ENCODE measurements at places on chromosomes 1 and 21.

DNA sequence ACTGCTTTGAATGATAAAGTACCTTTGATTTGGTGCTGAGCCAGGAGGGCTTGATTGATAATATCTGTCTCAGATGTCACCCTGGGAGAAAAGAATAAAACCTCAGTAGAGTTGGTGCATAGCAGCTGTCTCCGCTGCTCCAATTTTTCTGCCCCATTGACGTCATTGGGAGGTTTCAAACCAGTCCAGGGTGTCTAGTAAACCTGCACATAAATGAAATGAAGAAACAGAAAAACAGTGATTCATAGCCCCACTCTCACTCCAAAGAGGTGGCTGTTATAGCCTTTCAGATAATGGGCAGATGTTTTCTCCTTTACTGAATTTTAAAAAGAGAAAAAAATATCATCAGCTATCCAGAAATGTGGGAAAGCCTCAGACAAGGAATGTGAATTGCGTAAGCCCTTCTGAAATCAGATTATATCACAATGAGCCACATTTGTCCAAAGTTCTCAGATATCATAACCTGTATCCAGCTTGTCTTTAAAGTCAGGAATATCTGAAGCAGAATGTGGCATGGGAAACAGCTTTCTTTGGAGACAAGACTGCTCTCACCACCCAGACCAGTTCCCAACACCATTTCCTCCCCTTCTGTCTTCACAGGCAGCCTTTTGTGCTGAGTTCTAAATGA lies 351.3 kb upstream of the SGIP1 start:
- peak; percentile 3 for DNase-seq

GRCh38 chr1:74673351-74674111 lies at the start of gene ERICH3:
TSS of gene ERICH3 (minus strand) at chr1:74673792. CDS start at chr1:74673519, 273 bp downstream.
- DNase-seq, result no peak

- DNase-seq, result no peak
These were observed 51.2 kb downstream of the DNTTIP2 start for GRCh38 chr1:93827633-93828366.

DNA sequence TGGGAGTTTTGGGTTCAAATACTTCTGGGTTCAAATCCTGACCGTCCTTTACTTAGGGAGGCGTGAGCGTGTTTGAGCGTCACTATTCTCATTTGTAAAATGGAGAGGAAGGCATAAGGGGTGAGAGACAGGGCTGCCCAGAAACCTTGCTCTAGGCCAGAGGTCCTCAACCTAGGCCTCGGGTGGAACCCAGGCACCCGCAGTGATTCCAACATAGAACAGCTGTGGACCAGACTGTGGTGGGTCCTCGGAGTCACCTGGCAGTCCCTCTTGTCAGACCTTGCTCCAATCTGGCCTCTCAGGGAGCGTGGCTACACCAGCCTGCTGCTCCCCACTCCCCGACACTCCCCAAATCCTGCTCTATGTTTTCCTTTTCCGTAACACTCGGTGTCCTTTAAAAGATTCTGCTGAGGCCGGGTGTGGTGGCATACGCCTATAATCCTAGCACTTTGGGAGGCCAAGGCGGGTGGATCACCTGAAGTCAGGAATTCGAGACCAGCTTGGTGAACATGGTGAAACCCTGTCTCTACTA lies 116.4 kb downstream of the PGBD5 start:
- DNase-seq, result no peak

DNA sequence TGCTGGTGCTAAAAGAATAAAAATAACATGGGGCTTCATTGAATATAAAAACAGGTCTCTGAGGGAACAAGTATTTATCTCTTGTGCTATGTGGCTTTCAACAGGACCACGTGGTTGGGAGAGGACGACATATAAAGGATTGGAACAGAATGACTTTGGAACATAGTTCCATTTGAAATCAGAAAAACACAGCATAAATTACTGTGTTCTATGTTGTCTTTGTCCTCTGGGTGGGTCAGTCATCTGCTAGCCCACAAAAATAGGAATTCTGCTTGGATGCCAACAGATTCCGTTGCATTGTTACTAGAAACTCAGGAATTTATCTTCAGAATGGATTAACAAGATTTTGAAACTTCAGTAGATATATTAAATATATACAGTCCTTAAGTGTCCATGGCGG lies 5.9 kb downstream of the CEP85 start:
- DNase-seq, result no peak

DNA sequence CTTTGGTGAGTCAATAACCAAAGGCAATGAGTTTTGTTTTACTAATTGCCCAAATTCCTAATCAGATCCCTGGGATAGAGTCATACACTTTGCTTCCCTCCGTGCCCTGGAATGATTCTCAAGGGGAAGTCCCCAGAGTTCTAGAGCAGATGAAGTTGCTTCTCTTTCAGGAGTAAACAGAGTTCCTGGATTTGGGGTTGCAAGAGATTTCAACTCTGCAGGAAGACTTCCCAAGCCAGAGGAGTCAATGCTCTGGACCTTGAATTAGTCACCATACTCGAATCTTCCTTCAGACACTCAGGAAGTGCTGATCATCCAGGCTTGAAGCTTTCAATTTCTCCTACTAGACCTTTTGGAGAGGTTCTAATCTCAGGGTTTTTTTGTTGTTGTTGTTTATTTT lies 39.6 kb downstream of the FCER1A start:
- DNase-seq, result no peak

- DNase-seq, result peak; percentile 17
These were observed 9.6 kb downstream of the TENT5C start for GRCh38 chr1:117615474-117615873.

- no peak for DNase-seq
These were observed 5.7 kb downstream of the ZBTB7B start for GRCh38 chr1:155008015-155008941.

- DNase-seq, result no peak
These were observed 307.1 kb downstream of the AMY1C start for GRCh38 chr1:104056786-104057185.

DNA sequence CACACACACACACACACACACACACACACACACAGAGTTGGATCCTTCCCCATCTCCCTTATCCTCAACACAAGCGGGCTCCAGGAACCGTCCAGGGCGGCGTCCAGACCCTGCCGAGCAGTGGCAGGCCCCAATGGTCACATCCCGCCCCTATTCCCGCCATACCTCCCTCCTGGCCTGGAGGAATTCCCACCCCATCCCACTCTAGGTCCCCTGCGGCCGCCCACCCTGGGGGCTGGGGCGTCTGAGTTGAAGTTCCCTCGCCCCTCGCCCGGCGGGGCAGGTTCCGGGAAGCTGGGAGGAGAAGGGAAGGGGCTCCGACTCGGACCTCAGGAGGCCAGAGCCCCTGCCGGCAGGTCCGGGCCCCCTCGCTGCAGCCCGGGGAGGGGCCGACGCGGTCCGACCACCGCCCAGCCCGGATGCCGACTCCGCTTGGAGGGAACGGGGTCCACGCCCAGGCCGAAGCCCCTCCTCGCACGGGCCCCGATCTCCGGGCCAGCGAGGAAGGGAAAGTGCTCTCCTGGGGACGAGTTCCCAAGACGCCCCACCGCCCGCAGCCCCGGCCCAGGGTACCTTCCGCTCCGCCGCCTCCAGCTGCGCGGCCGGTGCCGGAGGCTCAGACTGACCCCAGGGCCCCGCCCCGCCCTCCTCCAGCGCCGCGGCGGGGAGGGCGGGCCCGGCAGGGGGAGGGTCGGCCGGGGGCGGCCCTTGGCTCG lies at the start of gene RHOC:
TSS of gene RHOC (minus strand) at position 623 of the 716 bp plus-strand sequence. CDS start 3,328 bp downstream, outside the sequence.
- DNase-seq, result peak; percentile 19

GRCh38 chr1:160800645-160801408 lies 4.9 kb downstream of the LY9 start:
- no peak for DNase-seq

Measured in effector CD4-positive, alpha-beta T cell (primary cell).